Bladder microvascular endothelial cell (primary cell): ENCODE measurements at places on chromosomes 12 and 14. TPM values are rescaled to one million over a fixed set of nuclear protein-coding genes. Genes with fewer than 3 reads are reported as not detected.

Gene ADAM21
- total RNA-seq = 0.32 and 0.44 TPM in 2 replicates

Gene GZMH
- total RNA-seq = not detected in 2 replicates

Gene CLECL1
- not detected in 2 replicates for total RNA-seq

Gene ZFHX2
- under 0.01 and 1.0 TPM in 2 replicates for total RNA-seq

Gene KCNMB4
- 0.32 and 0.57 TPM in 2 replicates for total RNA-seq

Gene LIN7A
- 0.31 and 0.32 TPM in 2 replicates for total RNA-seq

Gene LRRC10
- total RNA-seq = not detected in 2 replicates

Gene R3HDM2
- total RNA-seq = 4.0 and 11.0 TPM in 2 replicates

Gene VRTN
- total RNA-seq = not detected in 2 replicates

Gene INSM2
- total RNA-seq = 0.06 TPM in 1 of 2 replicates, not detected in the other

Gene VWF
- 1,726 and 3,902 TPM in 2 replicates for total RNA-seq

Gene PA2G4
- 114 and 216 TPM in 2 replicates for total RNA-seq

Gene CARMIL3
- not detected in 2 replicates for total RNA-seq

Gene SALL2
- total RNA-seq = 0.49 and 1.1 TPM in 2 replicates

Gene CLEC9A
- total RNA-seq = not detected in 2 replicates

Gene TSPAN19
- total RNA-seq = 0.19 TPM in 1 of 2 replicates, not detected in the other

Gene TCTN1
- 6.0 and 12.1 TPM in 2 replicates for total RNA-seq

Gene TMCC3
- total RNA-seq = 8.5 and 21.7 TPM in 2 replicates

Gene GRIP1
- total RNA-seq = not detected in 2 replicates

Gene GDF3
- 0.06 and 0.16 TPM in 2 replicates for total RNA-seq

Gene RAB2B
- 20.1 and 45.2 TPM in 2 replicates for total RNA-seq

Gene HSPB8
- total RNA-seq = 1.1 and 1.9 TPM in 2 replicates

Gene SMCO3
- total RNA-seq = under 0.01 and 1.1 TPM in 2 replicates

Gene TNFAIP2
- total RNA-seq = 58.9 and 124 TPM in 2 replicates

Gene MYRFL
- not detected in 2 replicates for total RNA-seq

Gene TAS2R43
- 4.0 TPM in 1 of 2 replicates, not detected in the other for total RNA-seq

Gene FSCB
- total RNA-seq = not detected in 2 replicates

Gene GPX2
- total RNA-seq = not detected in 2 replicates

Gene ANAPC7
- total RNA-seq = 35.8 and 75.0 TPM in 2 replicates

Gene CAMKK2
- 25.3 and 34.9 TPM in 2 replicates for total RNA-seq

Gene ANKRD9
- 8.4 and 9.4 TPM in 2 replicates for total RNA-seq

Gene TSHR
- not detected in 2 replicates for total RNA-seq

Gene AVPR1A
- total RNA-seq = not detected in 2 replicates

Gene ANO4
- total RNA-seq = 0.16 and 0.94 TPM in 2 replicates

Gene ADAMTS20
- not detected in 2 replicates for total RNA-seq
